Stimulated activated CD8-positive, alpha-beta memory T cell treated with anti-CD3 and anti-CD28 coated beads, Interleukin-2, amount 100 ng/mL, for 1 hour (primary cell): ENCODE measurements at places on chromosomes 4 and X.

- no peak for DNase-seq
Observed at GRCh38 chr4:3426465-3427133, 15.2 kb upstream of the HGFAC start.

- no peak for DNase-seq
Observed at GRCh38 chr4:186628058-186628711, 72.8 kb upstream of the MTNR1A start.

DNA sequence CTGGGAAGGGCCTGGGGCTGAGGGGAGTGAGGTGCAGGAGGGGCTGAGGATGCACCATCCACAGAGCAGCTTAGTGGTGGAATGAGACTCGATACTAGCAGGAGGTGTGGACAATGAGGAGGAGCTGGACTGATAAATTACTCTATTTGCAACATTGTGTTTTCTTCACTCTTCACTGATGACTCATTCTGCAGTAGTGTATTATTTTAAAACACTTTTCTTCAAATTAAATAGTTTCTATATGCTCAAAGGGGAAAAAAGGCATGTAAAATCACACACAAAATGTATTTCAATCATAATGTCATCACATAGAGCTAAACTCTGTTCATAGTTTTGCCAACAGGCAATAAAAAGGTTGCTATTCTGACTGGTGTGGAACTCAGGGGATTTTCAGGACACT, 467.0 kb upstream of the CTSO start:
- no peak for DNase-seq

- no peak for DNase-seq
Observed at GRCh38 chrX:150536455-150537116, 31.8 kb upstream of the MTM1 start.

DNA sequence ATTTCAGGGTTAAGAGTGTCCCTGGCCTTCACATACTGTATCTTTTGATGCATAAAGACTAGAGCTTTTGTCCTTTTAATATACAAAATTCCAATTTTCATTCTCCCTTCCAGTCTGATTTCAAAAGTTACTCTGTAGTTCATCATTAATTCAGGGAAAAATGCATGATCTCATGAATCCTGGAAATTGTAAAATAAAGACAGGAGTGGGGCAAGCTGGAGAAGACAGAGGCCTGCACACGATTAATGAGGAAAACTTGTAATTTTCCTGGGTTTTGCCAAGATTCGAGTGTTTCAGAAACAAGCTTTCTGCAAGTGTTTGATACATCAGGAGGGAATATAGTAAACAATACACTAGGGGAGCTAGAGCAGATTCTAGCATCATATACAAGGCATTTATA, 947.9 kb downstream of the FAT4 start:
- no peak for DNase-seq
